ENCODE measurements at places on chromosomes 11 and 22. TPM values are rescaled to one million over a fixed set of nuclear protein-coding genes. Genes with fewer than 3 reads are reported as not detected.
A peak's percentile ranks its signal among the peaks of the same experiment; 100 is the strongest.

DNA sequence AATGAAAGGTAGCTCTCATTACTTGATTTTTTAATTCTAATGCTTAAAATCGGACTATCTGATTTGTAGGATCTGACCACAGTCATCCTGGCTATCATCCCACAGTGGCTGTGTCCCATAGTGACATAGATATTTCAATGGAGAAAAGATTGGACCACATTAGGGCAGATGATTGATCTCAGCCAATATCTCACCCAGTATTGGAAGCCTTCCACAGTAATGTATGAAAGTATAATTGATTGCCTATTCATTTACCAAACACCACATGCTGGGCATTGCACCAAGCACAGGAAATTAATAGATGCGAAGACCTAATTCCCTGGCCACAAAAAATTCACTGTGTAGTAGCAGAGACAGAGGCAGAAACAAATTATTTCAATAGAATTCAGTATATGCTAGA is 37.6 kb downstream of the FZD4 start:
- H3K4me3 ChIP-seq: no peak overlapping the region
- H3K27ac ChIP-seq: peak overlapping the region; percentile 30
- H3K27me3 ChIP-seq: no peaks in the 10 kb centered on the region
- H3K36me3 ChIP-seq: no peaks in the 10 kb centered on the region
- no peaks in the 10 kb centered on the region for H3K4me1 ChIP-seq

DNA sequence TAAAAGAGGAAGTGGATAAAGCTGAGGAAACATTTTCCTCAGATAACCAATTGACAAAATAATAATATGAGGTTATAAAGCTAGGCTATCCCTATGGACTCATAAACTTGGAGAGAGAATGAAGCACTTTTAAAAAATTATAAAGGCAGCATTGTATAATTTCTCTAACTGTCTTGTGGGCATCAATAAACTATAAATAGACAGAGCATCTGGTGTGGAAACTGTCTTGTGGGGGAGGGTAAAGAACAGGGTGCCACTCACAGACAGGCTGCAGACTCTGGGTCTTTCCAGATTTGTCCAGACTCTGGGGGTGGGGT is 333.5 kb downstream of the BUD13 start:
- no peaks in the 10 kb centered on the region for H3K36me3 ChIP-seq
- no peak overlapping the region for H3K4me3 ChIP-seq
- H3K27ac ChIP-seq: no peak overlapping the region
- no peaks in the 10 kb centered on the region for H3K4me1 ChIP-seq
- H3K27me3 ChIP-seq: no peaks in the 10 kb centered on the region
- no peak for DNase-seq

DNA sequence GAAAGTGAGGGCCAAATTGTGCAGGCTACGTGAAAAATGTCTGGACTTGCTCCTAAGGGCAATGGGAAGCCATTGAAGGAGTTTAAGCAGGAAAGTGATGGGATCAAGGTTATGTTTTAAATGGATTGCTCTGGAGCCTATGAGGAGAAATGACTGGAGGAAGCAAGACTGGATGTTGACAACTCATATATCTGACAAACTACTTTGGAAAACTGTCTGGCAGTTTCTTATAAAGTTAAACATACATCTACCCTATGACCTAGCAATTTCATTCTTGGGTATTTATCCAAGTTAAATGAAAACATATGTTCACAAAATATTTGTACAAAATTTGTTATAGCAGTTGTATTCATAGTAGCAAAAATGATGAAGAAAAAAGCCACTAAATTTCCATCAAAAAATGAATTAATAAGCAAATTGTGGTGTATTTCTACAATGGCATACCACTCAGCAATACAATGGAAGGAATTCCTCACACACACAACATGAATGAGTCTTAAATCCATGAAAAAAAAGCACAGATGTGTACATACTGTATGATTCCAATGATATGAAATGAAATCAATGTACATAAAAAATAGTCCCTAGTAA is 24.1 kb downstream of the FZD4 start:
- no peaks in the 10 kb centered on the region for H3K27me3 ChIP-seq
- no peaks in the 10 kb centered on the region for H3K36me3 ChIP-seq
- no peak overlapping the region for H3K27ac ChIP-seq
- H3K4me3 ChIP-seq: no peak overlapping the region
- peaks cover 5% of the 10 kb centered on the region for H3K4me1 ChIP-seq

DNA sequence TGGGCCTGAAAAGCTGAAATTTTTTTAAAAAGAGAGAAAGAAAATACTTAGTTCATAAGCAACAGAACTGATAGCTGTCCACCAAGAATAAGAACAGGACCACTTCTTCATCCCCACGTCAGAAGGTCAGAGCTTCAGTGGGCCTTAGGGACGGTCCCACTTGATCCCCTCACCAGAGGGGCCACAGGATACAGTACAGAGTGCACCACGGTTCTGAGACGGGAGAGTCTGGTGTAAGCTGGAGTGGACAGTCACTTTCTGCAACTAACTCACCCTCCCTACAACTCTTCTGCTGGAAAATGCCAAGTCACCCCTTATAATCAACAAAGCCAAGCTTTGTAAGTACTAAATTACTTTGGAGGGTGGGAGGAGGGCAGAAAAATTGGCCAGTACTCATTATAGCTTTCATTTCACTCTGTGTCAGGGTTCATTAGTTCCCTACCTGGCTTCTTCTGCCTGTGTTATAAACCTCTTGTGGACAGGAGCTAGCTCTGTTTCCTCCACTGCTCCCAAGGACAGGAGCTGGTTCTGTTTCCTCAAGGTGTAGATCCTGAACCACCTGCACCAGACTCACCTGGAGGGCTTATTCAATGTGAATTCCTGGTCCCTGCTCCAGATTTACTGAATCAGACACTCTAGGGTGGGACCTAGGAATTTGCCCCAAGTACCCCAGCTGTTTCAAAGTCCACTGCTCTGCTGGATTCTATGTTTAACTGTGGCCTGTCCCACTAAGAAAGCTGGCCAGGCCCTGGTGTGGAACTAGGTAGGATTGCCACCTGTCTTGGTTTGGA is 39.6 kb downstream of the SCGB1A1 start:
- H3K27me3 ChIP-seq: no peaks in the 10 kb centered on the region
- no peaks in the 10 kb centered on the region for H3K36me3 ChIP-seq
- no peak for DNase-seq
- no peak overlapping the region for H3K27ac ChIP-seq
- no peaks in the 10 kb centered on the region for H3K4me1 ChIP-seq

BRSK2 gene
- total RNA-seq: 1.0 TPM

DNA sequence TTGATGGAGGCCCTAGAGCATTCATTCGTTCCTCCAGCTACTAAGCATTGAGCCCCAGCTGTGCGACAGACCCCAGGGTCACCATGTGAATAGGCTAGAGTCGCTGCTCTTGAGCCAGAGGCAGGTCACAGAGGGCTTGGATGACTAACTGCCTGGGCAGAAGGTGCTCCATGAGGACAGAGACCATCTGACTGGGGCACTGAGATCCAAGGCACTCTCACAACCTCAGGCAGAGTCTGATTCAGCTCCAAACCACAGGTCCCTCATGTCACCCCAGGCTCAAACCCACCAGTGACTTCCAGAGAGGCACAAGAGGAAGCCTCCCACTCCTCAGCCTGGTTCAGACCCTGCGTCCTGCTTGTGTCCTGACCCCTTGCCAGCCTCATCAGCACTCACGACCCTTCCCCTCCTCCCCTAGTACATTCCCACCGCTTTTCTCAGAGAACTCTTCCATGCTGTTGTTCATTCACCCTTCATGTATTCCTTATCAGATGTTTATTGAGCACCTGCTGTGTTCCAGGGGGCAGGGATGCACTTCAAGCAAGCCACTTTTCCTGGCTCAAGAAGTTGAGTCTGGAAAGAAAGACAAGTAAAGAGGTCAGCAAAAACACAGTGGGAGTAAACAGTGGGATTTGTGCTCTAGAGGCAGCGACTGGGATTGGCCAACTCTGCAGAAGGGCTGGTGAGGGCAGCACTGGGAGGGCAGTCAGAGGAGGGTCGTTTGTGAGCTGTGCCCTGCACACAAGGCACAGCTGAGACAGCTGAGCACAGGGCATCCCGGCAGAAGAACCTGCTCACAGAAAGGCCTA is 9.3 kb downstream of the OAF start:
- H3K4me3 ChIP-seq: no peak overlapping the region
- H3K36me3 ChIP-seq: no peaks in the 10 kb centered on the region
- no peaks in the 10 kb centered on the region for H3K4me1 ChIP-seq
- no peak overlapping the region for H3K27ac ChIP-seq
- DNase-seq: no peak

MS4A14 gene
- 13.7 TPM for total RNA-seq

PGM2L1 gene
- total RNA-seq: 13.5 TPM

DNA sequence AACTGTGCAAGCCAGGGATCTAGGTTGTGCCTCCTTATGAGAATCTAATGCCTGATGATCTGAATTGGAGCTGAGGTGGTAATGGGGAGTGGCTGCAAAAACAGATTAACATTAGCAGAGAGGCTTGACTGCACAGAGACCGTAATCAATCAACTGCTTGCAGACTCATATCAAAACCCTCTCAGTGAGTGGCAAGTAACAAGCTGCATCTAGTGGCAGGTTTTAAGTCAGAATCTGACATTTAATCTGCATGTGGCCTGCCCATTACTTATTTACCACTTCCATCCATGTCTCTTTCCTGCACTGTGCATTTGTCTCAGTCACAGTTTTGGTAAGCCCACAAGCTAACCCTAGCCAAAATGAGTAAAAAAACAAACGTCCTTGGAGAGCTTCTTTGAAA is 11.2 kb downstream of the C11orf58 start:
- H3K27me3 ChIP-seq: no peaks in the 10 kb centered on the region
- peaks cover 4% of the 10 kb centered on the region for H3K36me3 ChIP-seq
- DNase-seq: no peak
- no peak overlapping the region for H3K4me3 ChIP-seq

DNA sequence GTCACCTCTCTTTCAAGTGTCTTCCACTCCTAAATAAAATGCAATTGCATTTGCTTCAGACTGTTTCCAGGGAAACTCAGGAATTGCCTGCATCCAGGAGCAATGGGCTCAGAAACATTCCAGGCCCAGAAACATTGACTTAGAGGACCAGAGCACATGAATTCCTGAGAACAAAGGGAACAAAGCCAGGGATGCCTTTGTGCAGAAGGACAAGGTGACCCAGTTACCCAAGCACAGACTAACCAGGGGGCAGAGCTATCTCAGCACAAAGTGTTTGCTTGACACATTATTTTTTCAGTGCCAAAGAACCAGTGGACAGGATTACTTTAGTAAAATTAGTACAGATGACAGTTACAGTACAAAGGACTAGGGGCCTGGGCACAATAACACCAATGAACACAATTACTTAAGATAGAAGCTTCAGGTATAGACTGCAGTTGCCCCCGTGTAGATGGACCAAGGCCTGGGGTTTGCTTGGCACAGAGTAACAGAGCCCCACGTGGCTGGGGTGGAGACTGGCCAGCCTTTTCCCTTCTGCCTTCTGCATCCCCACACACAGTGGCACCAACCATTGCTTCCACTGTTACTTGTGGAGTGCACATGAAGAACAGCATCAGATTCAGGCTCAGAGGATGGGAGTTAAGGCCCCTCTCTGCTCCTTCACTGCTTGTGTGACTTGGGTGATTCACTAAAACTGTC is 500.8 kb downstream of the INSC start:
- H3K4me3 ChIP-seq: no peak overlapping the region
- no peaks in the 10 kb centered on the region for H3K36me3 ChIP-seq
- H3K4me1 ChIP-seq: no peaks in the 10 kb centered on the region
- H3K27ac ChIP-seq: no peak overlapping the region

LIN7C gene
- total RNA-seq: 40.4 TPM

NPAS4 gene
- total RNA-seq: 0.54 TPM

KCNJ11 gene
- 1.0 TPM for total RNA-seq

DNA sequence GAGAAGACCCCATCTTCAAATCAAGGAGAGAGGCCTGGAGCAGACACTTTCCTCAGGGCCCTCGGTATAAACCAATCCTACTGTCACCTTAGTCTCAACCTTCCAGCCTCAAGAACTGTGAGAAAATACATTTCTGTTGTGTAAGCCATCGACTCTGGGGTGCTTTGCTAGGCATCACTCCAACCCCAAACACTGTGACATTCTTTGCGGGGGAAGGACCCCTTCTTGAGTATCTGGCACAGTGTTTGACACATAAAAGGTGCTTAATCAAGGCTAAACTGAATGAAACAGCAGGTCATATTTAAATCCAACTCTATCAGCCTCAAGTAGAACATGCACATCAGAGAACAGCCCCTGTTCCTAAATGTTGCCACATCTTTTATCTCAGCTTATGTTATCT is 558.1 kb downstream of the INSC start:
- H3K27me3 ChIP-seq: no peaks in the 10 kb centered on the region
- no peak for DNase-seq
- H3K36me3 ChIP-seq: peaks cover 2% of the 10 kb centered on the region
- no peak overlapping the region for H3K27ac ChIP-seq

CLTCL1 gene
- 7.9 TPM for total RNA-seq

DNA sequence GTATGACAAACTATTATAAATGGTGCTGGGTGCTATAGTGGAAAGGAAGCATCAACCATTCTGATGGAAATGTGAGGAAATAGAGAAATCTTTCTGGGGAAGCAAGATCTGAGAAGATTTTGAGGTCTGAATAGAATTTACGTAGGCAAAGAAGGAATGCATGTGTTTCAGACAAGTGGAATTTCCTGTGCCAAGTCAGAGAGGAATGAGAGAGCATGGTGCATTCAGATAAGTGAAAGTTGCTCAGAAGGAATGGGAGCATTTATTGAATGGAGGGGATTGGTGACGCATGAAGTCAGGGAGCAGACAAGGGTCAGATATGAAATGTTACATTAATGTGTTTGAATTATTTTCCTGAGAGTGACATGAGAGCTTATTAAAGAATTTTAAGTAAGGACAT is 725.5 kb downstream of the METTL15 start:
- DNase-seq: no peak
- H3K27ac ChIP-seq: no peak overlapping the region
- no peaks in the 10 kb centered on the region for H3K27me3 ChIP-seq
- no peak overlapping the region for H3K4me3 ChIP-seq
- H3K36me3 ChIP-seq: no peaks in the 10 kb centered on the region

- H3K4me3 ChIP-seq: no peak overlapping the region
- H3K27me3 ChIP-seq: no peaks in the 10 kb centered on the region
- peak; percentile 78 for DNase-seq
- no peak overlapping the region for H3K27ac ChIP-seq
- H3K36me3 ChIP-seq: no peaks in the 10 kb centered on the region
- H3K4me1 ChIP-seq: no peaks in the 10 kb centered on the region
Observed at GRCh38 chr11:131064373-131064991, 148.2 kb upstream of the SNX19 start.

KDM4E gene
- not detected for total RNA-seq

UPK3A gene
- total RNA-seq: not detected

DNA sequence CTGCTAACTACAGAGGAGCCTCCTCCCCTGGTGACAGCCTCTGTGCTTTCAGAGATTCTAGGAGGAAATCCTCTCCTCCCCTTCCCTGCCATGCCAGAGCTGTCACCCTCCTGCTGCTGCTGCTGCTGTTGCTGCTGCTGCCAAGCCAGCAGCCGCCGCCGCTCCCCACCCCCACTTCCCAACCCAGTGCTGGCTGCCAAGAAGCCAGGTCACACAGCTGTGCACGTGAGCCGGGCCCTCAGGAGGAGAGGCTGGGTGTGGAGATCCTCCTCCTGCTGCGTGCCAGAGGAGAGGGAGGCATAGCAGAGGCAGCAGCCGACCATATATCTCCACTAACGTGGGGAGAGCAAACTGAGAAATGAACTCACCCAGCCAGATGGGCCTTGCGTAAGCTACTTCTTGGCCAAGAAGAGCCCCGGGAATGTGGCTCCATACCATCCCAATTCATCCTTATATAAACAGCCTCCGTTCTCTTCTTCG is 12.4 kb downstream of the CRY2 start:
- peaks cover 3% of the 10 kb centered on the region for H3K36me3 ChIP-seq
- H3K4me1 ChIP-seq: no peaks in the 10 kb centered on the region
- DNase-seq: peak; percentile 97
- H3K27me3 ChIP-seq: no peaks in the 10 kb centered on the region
- H3K4me3 ChIP-seq: no peak overlapping the region
- H3K27ac ChIP-seq: no peak overlapping the region

Measured in aorta (tissue), 5 donors.